ENCODE measurements at places on chromosomes 1 and 21. TPM values are rescaled to one million over a fixed set of nuclear protein-coding genes. Genes with fewer than 3 reads are reported as not detected.
A peak's percentile ranks its signal among the peaks of the same experiment; 100 is the strongest.

- peak; percentile 16 for DNase-seq
Observed at GRCh38 chr21:26194811-26195251, 24.3 kb upstream of the APP start.

- DNase-seq, result no peak
Observed at GRCh38 chr1:15777909-15778707, 19.5 kb downstream of the FBLIM1 start.

NBPF4 gene
- total RNA-seq, result not detected

KCNJ15 gene
- total RNA-seq, result under 0.01 TPM

GRCh38 chr1:61083013-61083806 is 849 bp downstream of the NFIA start:
- DNase-seq, result no peak

DNA sequence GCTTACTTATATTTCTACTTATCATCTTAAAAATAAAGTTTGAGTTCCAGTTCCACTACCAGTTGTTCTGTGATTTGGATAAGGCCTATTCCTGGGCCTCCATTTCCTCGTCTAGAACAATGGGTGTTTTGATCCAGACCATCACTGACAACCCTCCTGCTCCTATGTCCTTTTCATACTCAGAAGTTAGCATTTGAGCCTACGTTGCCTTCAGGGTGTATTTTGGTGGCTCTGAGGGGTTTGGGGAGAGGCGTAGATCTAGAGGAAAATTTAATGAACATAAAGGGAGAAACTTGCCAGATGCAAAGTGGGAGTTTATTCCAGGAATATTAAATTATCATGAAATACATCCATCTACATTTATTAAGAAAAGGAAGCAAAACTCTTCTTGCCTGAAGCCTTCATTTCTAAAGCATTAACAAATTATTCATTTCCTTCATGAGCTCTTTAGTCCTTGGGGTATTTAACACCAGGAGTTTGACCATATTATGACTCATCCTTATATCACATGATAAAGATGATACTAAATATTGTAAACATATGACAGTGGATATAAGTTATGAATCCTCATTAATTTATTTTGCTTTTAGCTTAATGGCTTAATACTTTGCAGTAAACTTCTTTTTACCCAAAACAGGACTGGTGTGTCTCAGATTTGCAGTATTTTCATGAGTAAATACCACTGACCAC is 47.2 kb upstream of the SYT14 start:
- DNase-seq, result peak; percentile 52

- no peak for DNase-seq
Observed at GRCh38 chr1:218588540-218589172, 243.5 kb downstream of the TGFB2 start.

DNA sequence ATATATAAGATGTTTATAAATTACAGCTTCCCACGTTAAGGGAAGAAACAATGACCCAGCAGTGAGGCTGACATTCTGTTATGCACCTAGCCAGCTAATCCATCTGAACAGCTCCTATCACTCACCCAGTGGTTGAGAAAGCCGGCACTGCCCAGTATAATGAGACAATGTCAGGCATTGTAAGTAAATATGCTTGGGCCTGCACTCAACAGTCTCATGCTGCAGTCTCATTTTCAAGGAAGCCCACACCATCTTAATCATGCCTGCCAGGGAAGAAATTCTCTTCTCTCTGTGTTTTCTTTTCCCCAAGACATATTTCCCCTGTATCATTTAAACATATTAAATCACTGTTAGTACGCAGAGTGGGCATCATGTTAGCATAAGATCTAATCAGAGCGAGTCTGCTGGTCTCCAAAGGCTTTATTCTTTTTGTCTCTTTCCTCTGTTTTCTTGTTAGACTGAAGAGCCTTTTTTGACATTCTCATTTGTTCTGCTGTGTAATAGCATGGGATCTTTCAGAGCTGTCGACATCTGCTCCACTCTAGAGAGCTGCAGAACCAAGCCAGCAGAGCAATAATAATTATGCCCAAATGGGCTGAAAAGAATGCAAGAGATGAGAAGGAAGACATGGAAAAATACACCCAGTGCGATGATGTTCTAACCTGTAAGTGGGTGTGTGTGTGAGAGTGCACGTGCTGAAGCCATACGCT is 67.6 kb upstream of the SLC22A15 start:
- no peak for DNase-seq

TGFBR3 gene
- total RNA-seq, result 8.3 TPM

NPL gene
- total RNA-seq, result 0.36 TPM

UBE2J2 gene
- 20.3 TPM for total RNA-seq

GRCh38 chr1:42793824-42794223 is 9.0 kb downstream of the TMEM269 start:
- no peak for DNase-seq

- DNase-seq, result no peak
Observed at GRCh38 chr21:27425172-27425571, 458.3 kb upstream of the ADAMTS5 start.

DNA sequence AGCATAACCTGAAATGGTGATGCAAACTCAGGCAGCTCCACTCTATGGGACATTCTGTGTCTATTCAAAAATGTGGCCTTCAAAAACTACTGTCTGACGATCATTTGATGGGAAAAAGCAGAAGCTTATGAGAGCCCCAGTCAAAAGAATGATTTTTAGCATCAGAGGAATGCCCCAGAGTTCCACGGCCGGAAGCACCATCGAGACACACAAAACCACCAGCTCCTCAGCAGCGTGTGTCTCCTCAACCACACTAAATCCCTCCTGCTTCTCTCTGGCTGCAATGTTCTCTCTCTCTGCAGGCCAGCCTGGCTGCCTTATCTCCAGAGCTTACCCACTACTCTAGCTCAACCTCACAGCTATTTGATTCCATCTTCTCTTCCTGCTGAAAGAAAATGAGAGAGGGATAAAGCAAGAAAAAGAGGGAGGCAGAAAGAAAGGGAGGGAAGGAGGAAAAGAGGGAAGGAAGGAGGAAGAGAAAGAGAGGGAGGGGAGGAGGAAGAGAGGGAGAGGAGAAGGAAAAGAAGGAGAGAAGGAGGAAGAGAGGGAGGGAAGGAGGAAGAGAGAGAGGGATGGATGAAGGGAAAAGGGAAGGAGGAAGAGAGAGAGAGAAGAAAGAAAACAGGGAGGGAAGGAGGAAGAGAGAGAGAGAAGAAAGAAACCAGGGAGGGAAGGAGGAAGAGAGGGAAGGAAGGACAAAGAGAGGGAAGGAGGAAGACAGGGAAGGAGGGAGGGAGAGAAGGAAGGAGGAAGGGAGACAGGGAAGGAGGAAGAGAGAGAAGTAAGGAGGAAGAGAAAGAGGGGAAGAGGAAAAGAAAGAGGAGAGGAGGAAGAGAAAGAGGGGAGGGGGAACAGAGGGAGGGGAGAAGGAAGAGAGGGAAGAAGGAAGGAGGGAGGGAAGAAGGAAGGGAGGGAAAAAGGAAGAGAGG is 33.5 kb upstream of the LAPTM5 start:
- DNase-seq, result no peak

DNA sequence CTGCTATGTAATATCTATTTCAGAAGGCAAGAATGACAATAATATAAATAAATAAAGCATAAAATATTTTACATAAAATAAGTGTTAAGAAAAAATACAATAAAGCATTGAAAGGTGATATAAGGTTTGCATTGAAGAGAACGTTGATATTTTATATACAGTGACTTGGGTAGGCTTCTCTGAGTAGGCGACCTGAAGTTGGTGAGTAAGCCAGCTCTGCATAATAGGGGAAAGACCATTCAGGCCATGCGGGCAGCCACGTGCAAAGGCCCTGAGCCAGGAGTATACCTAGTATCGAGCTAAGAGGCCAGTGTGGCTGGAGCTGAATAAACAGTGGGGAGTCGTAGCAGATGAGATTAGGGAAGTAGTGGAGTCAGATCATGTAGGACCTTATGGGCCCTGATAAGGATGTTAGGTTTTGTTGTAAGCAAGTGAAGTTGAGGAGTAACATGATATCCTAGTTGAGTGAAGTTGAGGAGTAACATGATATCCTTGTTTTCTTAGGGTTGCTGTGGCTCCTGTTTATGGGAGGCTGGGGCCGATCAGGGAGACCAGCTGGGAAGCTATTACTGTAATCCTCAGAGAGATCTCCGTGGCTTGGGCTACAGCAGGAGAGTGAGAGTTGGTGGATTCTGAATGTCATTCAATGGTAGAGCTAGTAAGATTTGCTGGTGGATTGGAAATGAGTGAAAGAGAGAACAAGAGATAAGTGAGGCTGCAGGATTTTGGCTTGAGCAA is 22.0 kb downstream of the KCNK1 start:
- DNase-seq, result peak; percentile 62

- peak; percentile 74 for DNase-seq
Observed at GRCh38 chr1:77424236-77424635, 142.4 kb downstream of the AK5 start.

DNA sequence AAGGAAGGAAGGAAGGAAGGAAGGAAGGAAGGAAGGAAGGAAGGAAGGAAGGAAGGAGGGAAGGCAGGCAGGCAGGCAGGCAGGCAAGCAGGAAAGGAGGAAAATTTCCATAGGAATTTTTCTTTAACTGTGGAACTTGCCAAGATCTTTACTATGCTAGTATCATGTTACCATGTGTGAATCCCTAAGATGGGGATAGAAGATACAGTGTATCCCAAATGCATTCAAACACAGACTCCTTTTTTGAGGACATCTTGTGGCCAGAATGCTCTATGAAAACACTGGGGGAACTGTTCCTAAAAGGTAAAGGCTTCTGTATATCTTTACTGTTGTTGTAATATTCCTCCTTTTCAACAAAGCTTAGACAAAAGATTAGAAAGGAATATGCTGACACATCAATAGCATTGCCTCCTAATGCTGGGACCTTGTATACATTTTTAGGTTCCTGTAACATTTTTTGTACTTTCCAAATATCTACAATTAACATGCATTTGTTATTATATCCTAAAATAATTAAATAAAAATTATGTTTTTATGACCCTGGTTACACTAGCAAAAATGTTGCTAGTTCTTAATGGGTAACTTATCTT is 20.6 kb downstream of the CCDC190 start:
- DNase-seq, result peak; percentile 32

DNA sequence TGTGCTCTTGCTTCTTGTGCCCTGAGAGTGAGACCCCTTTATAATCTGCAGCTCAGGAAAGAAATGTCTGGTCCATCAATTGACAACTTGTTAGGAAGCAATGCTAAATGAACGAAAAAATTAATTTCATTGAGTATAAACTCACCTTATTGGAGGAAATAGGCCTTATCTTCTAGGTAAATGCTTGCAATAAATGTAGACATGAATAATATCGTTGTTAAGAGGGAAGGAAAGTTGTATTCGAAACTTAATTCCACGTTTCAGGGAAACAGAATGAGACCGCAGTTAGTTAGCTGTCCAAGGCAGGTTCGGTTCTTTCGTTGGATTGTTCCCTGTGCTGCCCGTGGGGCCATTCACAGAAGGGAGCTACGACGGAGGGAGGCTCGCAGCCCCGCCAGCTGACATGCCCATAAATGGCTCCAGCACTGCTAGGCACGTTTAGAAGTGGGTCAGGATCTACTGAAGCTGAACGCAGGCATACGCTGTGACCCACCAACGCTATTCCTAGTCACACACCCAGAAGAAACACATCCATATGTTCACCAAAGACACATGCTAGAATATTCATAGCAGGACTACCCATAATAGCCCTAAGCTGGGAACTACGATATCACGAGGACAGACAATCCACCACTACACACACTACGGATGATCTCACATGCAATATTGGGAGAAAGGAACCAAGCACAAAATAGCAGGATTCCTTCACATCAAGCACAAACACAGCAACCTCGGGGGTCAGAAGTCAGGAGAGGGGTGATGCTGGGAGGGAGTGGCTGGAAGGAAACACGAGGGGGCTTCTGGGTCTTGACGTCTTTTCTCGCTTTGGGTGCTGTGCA is 56.2 kb upstream of the LBR start:
- no peak for DNase-seq

LDLRAD1 gene
- total RNA-seq, result not detected
